NCI-H748 treated with DMSO at 0.1 percent for 48 hours (cell line): ENCODE measurements at places on chromosomes 12 and 14.

GRCh38 chr14:105979446-105979845 is 453.1 kb downstream of the TMEM121 start:
- DNase-seq = no peak

GRCh38 chr12:1380171-1380851 is 214.1 kb downstream of the FBXL14 start:
- no peak for DNase-seq

DNA sequence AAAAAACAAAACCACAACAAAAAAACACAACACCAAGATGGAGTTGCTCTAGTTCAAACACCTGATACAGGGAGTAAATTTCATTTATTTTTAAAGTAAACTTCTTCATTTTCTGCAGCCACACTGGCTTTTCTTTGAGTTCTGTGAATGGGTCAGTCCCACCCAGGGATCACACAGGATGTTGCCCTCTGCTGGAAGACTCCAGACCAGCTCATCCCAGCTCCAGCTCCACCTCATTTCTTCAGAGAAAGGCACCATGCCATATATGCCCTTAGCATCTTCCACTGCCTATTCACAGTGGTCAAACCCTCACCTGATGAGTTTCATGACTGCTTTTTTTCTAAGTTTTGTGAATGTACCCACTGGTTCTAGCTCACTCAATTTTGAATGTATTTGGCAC is 8.0 kb downstream of the GLIPR1 start:
- DNase-seq = no peak

DNA sequence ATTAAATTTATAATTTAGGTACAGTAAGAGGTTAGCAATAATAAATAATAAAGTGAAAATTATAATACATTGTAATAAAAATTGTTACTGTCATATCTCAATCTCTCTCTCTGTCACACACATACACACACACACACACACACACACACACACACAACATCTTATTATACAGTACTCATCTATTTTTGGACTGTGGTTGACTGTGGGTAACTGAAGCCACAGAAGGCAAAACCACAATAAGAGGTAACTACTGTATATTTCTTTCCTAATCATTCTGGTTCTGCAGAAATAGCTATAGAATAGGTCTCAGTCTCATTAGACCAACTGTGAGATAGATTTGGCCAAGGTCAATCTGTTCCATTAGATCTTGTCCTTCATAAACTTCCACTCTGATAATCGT is 33.1 kb upstream of the PTPRO start:
- no peak for DNase-seq

- no peak for DNase-seq
Measured at GRCh38 chr12:85527192-85527591, 247.2 kb downstream of the ALX1 start.

DNA sequence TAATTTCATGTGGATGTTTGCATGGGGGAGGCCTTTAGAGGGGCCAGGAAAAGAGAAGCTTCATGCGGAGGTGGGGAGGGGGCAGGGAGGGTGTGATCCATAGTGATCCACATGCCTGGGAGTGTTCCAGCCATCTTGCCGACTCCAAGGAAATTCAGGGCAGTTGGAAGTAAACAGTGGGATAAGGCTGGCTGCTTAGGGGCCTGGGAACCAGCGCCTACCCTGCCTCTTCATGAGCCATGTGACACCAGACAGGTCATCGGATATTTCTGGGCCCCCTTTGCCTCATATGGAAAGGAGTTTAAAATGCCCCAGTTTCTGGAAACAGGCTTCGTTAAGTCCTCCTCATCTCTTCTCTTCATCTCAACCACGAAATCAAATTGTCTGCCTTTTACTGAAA is 983.2 kb downstream of the BCL11B start:
- DNase-seq = no peak

GRCh38 chr12:77746096-77746495 is 84.6 kb upstream of the NAV3 start:
- DNase-seq = peak; percentile 98

DNA sequence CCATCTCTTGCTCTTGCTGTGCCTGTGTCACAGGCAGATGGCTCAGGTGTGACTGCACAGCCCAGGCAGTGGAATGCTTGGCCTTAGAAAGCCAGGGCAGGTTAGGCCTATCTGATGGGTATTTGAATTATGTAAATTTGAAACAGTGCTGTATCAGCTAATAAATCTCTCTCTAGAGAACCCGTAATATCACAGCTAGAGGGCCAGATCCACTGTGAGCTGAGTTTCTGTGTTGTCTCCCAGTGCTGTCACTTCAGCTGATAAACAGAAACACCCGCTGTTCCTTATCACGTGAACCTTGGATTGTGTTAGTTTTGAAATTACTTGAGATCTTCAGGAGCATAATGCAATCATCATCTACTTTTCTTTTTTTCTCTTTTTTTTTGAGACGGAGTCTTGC is 21.5 kb upstream of the ALDH2 start:
- no peak for DNase-seq

DNA sequence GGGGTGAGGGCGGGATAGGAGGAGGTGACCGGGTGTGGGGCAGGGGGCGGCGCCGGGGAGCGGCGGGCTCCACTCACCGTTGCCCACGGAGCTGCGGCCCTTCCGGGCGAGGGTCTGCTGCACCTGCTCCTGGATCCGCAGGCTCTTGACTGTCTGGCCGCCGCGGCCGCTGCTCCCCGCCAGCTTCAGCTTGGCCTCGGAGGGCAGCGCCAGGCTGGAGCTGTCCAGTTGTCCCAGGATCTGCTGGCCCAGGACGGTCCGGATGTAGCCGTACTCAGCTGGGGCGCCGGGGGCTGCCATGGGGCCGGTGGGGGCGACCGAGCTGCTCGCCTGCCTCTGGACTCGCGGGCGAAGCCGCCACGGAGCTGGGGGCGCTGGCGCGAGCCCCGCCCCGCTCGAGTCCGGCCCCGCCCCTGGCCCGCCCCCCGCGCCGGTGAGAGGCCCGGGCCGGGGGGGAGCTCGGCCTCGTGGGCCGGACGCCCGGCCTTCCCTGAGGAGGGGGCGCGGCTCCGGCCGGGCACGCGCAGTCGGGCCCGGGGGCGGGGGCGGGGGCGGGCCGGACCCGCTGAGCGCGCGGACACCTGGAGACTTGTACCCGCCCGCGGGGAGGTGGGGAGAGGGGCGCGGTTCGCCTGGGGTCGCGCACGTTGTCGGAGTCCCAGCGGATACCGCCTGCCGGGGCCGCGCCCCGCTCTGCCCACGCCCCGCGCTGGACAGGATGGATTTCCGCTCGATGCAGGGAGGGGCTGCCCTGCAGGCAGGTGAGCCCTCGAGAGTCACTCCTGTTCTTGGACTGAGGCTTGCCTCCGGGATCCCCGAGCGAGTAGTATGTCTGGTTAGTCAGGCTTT is at the start of gene PKP2:
Gene PKP2 (minus strand): TSS at position 346 of the 849 bp plus-strand sequence. CDS start 46 bp downstream, at position 300.
- peak; percentile 97 for DNase-seq

DNA sequence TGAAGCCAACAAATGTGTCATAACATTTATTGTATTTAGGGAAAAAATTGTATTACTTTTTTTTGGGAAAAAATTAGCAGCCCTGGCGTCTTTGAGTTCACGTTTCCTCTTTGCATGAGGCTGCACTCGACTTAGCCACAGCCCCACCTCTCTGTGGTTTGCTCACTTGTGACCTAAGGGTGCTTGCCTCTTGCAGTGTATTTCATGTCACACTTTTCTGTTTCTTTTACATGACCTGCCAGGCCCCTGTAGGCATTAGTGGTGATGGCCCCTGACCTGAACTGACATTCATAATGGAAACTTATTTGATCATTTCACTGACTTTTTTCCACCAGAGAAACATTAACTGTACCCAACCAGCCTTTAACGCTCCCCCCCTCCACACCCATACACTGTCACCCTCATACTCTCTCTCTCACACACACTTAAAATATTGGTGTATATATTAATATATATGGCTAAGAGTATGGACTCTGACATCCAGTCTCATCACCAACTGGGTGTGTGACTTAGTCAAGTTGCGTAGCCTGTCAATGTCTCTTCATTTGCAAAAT is 122.9 kb downstream of the PRKCH start:
- DNase-seq = no peak

DNA sequence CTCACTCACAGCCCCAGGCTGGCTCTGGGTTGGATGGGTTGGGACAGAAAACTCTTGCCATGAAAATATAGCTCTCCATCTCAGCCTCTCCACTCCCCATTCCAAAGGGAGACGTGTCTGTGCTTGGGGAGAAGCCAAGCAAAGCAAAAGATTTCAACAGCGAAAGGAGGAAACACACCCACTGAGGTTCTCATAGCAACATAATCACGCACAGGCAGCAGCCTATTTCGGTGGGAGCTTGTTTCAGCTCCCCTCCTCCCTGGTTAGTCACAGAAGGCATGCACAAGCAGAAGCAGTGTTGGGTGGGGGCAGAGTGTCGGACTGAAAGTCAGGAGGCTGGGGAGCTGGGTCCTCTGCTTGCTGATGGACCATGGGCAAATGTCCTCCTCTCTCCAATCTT is 1.9 kb upstream of the PRMT8 start:
- DNase-seq = no peak

DNA sequence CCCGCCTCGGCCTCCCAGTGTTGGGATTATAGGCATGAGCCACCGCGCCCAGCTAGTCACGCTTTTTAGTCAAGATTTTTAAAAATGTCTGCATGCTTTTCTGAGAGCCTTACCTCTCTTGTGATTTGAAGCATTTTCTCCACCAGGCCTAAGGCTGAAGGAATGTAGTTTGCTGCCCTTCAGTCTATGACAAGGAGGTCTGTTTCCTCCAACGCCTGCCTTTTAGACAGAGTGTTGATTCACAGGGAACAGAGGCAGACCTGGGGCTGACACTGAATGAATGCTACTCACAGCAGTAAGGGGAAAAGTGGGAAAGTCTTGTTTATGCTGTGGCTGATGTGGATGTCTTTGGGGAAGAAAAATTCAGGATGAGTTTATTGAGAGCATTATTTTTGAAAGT is 27.2 kb upstream of the MDM2 start:
- DNase-seq = no peak

DNA sequence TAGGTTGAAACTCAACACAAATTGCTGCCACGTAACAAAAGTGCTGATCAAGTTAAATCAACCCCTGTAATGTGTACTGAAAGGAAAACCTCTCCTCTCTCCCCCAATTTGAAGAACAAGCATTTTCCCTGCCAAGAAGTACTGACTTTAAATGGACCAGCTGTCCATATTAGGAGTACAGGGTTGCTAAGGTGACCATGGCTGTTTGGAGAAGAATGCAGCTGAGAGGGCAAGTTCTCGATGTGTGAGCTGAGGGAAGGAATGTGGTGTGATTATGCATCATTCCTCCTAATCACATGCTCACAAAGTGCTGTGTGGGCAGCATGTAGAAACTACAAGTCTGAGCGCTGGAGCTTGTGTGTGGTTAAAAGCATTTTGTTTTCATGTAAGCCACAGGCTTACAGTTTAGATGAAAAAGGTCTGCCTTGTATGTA is 50.9 kb upstream of the CCT2 start:
- no peak for DNase-seq

GRCh38 chr14:55533960-55534359 is 46.0 kb upstream of the KTN1 start:
- no peak for DNase-seq

DNA sequence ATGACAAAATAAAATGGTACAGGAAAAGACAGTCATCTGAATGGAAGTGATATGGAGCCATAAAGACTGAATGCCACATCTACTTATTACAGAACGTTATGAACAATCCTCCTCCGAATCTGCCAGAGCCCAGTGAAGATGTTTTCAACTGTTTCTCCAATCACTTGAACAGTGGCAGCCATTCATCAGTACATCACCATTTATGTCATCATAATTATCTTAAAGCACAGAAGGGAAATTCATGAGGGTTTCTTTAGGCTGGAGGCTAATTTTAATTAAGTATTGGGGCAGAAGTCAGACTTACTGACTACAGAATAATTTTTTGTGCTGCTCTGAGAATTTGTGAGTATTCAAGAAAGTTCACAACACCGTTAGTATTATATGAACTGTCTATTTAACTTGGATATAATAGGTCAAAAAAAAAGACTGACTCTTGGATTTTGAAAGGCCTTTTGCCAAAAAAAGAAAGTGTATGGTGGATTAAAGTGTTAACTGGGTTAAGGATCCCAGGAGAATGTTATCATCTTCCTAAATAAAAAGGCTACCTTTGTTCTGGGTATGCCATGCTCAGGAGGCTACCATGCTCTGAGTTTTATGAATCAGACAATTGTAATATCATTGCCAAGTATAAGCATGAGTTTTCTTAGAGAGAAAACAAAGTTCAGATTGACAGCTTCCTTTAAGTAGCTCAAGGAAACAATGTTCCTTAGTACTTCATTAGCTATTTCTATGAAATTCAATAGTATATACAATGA is 40.1 kb downstream of the PDZRN4 start:
- DNase-seq = no peak

- DNase-seq = no peak
Measured at GRCh38 chr14:100773331-100774163, 46.9 kb downstream of the DLK1 start.

DNA sequence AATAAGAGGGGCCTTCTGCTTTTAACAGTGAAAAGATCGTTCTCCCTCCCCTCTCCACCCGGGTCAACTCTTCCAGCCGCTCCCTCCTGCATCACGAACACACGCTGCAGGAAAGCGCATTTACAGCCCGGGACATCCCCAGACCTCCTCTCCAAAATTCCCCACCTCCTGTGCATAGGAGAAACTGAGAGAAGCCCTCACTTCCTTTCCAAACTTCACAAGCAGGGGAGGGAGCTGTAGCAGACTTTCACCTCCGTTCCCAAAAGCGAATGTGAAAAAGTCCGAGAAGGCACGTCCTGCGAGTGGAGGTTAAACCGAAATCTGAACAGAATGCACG is 513 bp downstream of the BCAT1 start:
- DNase-seq = no peak

GRCh38 chr14:61747342-61747741 is 14.9 kb upstream of the SNAPC1 start:
- DNase-seq = no peak

GRCh38 chr14:59246566-59246965 is 58.1 kb downstream of the DAAM1 start:
- no peak for DNase-seq

GRCh38 chr12:75850721-75851462 is 180.7 kb downstream of the PHLDA1 start:
- DNase-seq = peak; percentile 66

GRCh38 chr14:99028041-99028440 is 244.0 kb downstream of the BCL11B start:
- DNase-seq = no peak

GRCh38 chr12:65612440-65612839 is 211.8 kb upstream of the HMGA2 start:
- no peak for DNase-seq

DNA sequence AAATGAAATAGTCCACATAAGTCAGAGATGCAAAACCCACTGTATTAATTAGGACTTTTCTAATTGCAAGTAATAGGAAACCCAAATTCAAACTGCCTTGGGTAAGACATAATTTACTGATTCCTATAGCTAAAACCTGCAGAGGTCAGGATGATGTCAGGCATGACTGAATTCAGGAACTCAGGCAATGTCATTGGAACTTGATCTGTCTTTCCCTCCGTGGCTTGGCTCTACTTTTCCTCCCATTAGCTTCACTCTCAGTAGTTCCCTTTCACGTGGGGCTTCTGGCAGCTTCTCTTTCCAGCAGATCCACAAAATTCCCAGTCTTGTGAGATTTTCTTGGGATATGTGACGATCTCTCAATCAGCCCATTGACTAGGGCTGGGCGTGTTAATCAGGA is 2.4 kb upstream of the JDP2 start:
- DNase-seq = no peak

GRCh38 chr12:95999484-95999883 is 3.3 kb upstream of the HAL start:
- no peak for DNase-seq

- no peak for DNase-seq
Measured at GRCh38 chr12:67534681-67535080, 113.9 kb upstream of the DYRK2 start.
